ENCODE measurements at places on chromosomes 6 and 20.

DNA sequence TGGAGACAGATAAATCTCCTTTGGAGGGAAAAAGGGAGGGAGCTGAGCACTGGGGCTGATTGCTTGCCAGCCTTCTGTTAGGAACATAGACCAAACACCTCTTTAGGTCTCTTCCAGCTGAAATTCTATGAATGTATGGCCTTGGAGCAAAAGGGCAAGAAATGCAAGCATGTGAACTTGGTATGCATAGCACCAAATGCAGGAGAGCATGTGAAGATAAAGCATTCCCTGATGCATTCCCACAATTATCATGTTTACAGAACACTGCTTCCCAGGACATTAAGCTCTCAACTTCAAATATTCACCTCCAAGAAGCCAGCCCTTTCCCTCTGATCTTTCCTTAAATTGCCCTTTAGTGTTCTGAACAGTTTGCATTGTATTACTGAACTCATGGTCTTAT is 15.6 kb downstream of the RIPOR2 start:
- no peak for DNase-seq

- no peak for DNase-seq
Measured at GRCh38 chr20:36313476-36313875, 7.3 kb downstream of the DLGAP4 start.

GRCh38 chr6:157976345-157977175 is 5.1 kb upstream of the SYNJ2 start:
- DNase-seq, result no peak

GRCh38 chr6:21984135-21984534 is 312.7 kb downstream of the PRL start:
- DNase-seq, result no peak

DNA sequence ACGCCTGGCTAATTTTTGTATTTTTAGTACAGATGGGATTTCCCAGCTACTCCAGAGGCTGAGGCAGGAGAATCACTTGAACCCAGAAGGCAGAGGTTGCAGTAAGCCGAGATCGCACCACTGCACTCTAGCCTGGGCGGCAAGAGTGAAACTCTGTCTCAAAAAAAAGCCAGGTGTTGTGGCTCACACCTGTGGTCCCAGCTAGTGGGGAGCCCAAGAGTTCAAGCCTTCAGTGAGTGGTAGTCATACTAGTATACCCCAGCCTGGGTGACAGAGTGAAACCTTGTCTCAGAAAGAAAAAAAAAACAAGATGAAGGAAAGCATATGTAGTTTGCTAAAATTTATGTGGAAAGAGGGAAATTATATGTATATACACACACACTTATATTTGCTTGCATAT is 20.0 kb upstream of the POU5F1 start:
- no peak for DNase-seq

DNA sequence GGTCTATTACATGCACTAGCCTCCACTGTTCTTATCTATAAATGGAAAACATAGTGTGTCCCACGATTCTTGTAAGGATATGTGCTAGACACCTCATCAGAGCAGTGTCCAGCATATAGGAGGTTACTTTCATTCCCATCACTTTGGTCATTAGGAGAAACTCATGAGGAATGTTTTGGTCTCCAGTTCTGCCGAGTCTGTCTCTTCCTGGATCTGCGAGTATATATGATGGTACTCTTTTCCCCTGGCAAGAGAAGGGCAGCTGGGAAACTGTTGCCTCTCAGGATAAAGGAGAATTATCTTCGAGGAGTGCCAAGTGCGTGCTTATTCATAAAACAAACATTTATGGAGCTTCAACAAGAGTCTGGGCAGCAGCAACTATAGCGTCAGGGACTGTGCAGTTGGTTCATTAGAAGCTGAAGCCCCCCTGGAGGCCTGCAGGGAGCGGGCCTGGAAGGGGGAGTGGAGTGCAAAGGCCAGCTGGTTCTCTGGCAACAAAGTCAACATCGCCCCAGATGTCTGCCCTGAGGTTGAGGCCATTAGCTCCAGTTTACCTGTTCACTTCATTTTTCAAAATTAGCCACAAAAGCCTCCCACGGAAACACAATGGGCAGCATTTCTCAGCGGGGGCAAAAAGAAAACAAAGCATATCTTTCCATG is 811.9 kb downstream of the MAFB start:
- no peak for DNase-seq

DNA sequence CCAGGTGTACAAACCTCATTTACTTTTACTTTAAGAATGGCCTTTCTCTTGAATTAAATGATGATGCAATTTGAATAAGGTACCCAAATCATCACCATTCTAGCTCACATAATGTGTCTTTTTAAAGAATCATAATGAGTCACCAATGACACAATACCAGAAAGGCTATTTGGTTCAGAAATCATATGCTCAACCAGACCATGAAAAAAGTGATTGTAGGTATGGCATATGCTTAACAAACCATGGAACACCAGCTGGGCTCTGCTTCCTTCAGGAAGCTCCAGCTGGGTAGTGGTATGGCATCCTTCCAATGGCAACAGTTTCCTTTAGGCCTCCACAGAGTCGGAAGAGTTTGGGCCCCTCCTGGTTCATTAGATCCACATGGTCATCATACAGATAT is 128.2 kb downstream of the FRK start:
- no peak for DNase-seq

DNA sequence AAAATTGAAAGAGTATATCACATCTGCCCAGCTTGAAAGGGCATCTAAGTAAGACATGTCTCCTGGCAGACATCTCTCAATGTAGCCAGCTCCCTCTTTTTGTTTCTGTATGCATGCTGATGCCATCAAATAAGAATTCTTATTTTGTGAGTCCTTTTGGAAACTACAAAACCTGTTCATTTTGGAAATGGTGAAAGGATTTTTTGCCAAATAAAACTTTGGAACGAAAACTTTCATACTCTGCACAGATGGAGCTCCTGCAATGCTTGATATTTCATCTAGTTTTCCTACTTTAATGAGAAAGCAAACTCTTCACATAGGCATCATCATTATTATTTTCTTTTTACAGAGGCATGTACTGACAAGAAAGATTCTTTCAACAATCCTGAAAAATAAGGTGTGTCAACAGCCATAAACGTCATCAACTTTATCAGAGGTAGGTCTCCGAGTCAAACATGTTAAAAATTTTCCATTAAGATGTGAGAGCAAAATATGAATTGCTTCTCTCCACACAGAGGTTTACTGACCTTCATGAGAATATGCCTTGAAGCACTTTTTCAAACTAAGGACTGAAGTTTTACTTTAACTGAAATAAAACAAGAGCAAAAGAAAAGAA is 26.2 kb upstream of the CMTR1 start:
- no peak for DNase-seq

DNA sequence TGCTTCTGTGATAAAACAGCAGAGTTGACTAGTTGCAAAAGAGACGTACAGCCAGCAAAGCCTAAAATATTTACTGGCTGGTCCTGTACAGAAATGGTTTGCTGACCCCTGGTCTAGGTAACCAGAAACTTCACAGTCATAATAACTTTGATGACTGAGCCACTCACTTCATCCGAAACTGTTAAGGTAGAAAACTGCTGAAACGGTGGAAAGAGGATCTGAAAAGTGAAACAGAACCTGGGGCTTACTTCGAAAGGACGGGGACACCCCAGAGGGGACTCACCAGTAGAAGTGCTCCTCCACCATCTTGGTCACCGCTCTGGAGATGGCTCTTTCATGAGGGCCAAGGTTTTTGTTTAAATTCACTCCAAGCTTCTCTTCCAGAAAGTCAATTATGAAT is 16.4 kb downstream of the FAXC start:
- no peak for DNase-seq

- DNase-seq, result no peak
Measured at GRCh38 chr6:33450434-33450833, 3.9 kb upstream of the ZBTB9 start.
